ENCODE measurements at places on chromosomes 7 and 10.

- no peak for DNase-seq
Measured at GRCh38 chr7:137636376-137636775, 210.4 kb downstream of the DGKI start.

DNA sequence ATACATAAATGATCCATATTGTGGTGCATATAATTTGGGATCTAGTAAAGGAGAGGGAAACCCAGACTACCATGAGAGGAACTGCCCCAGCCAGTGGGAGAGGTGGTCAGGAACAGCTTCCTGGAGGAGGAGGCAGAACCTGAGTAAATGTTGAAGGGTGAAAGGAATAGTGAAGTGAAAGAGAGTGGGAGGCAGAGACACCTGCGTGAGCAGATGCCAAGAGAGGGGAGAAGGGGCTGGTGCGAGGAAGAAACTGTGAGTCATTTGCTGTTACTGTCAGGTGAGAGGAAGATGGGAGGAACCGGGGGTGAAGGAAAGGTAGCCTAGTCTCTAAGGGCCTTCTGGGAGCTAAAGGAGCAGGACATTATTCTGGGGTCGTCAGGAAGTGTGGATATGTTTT is 294.8 kb downstream of the GRID1 start:
- no peak for DNase-seq

- DNase-seq: no peak
Measured at GRCh38 chr7:84822941-84823510, 363.8 kb downstream of the SEMA3D start.

- DNase-seq: no peak
Measured at GRCh38 chr10:110443239-110444003, 54.3 kb upstream of the DUSP5 start.

DNA sequence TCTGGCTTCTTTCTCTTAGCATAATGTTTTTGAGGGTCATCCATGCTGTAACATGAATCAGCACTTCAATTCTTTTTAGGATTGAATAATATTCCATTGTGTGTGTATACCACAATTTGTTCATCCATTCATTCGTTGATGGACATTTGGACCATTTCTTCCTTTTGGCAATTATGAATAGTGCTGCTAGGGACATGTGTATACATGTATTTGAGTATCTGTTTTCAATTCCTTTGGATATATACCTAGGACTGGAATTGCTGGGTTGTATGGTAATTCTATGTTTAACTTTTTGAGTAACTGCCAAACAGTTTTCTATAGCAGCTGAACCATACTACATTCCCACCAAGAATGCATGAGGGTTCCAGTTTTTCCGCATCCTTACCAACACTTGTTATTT is 39.2 kb downstream of the GBF1 start:
- no peak for DNase-seq

DNA sequence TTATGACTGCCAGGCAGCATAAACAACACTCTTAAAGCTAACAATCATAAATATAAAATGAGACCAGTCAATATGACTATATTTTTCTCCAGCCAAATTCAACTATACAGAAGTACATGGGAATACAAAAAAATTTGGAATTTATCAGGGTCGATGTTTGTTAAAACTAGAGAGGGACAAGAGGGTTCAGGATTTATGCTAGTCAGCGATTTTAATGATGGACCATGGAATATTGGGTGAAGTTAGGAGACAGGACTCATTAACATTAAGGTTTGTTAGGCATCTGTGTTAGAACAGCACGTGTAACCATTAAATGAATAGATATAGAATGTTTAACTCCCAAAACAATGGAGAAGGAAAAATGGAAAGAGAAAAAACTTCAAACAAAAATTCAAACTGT is 146.2 kb downstream of the SEM1 start:
- DNase-seq: no peak

DNA sequence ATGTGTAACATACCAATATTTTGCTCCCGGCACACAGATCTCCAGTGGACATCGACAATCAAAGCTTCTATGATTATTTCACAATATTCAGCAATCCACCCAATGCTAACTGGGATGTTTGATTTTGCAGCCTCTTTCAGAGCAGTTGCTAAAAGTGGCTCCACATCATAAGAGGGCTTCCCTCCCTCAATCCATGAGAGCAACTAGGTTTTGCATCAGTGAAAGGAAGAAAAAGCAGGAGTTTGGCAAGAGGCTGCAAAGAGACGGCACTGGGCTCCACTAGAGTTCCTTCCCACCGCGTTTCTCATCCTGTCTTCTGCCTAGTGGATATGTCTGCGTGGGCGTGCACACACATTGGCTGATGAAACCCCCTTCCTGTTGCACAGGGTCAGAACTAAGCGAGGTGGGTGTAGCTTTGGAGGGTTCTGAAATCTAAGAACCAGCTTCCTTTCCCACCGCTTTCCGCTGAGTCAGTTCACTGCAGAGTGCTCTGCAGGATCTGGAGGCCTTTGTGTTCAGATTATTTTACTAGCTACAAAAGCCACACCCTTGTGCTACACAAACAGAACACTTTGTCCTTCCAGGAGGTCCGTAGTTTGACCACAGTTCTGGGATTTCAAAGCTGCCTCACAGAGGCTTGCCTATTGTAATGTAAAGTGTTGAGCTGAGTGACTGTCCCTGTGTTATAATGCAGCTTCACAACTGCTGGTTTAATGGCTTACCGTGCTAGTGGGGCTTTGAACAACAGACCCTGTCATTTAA is 28.1 kb downstream of the ARL4A start:
- peak; percentile 21 for DNase-seq

Measured in activated CD4-positive, alpha-beta T cell treated with anti-CD3 and anti-CD28 coated beads, Interleukin-2, amount 10 ng/mL, durations not matched to agents 7 days and 5 days (primary cell).